ENCODE measurements at places on chromosomes 6 and 20.

DNA sequence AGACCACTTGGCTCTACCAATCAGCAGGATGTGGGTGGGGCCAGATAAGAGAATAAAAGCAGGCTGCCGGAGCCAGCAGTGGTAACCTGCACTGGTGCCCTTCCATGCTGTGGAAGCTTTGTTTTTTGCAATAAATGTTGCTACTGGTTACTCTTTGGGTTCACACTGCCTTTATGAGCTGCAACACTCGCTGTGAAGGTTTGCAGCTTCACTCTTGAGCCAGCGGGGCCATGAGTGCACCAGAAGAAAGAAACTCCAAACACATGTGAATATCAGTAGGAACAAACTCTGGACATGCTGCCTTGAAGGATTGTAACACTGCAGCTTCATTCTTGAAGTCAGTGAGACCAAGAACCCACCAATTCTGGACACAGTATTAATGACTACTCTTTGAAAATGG, 89.9 kb upstream of the MBOAT1 start:
- DNase-seq: no peak

- no peak for DNase-seq
These were observed 80.5 kb upstream of the CNR1 start for GRCh38 chr6:88246654-88247053.

DNA sequence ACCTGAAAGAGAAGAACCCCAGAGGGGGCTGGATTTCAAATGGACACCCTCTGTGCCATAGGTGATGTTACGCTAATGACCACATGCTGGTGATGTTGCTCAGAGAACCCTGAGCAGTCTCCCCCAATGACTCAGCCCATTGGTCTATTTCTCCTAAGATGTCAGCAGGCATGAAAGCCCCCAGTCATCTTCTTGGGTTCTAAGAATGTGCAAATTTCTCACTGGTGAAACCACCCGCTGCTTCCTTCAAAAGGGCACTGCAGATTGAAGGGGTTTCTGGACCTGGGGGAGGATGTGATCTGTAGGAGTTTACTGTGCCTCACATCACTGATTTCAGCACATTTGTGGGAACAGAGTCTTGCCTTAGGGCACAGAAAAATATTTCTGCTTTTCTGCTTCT, 298.4 kb upstream of the MOCS1 start:
- no peak for DNase-seq

GRCh38 chr6:120378582-120379220, 955.6 kb downstream of the TBC1D32 start:
- no peak for DNase-seq

GRCh38 chr20:34624629-34625028, 52.3 kb downstream of the PIGU start:
- DNase-seq: no peak

DNA sequence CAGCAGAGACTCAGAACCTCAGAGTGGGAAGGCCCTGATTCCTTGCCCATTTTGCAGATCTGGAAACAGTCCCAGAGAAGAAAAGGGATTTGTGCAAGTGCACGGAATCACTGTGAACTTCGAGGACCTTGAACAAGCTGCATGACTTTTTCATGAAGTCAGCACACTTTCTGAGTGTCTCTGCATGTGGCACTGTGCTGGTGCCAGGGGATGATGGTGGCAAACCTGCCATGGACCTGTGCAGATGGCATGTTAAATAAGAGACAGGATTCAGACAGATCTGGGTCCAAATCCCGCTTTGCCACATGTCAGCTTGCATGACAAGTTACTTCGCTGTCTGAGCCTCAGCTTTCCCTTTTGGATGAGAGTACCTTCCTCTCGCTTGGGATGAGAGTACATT, 26.8 kb downstream of the ZNF831 start:
- DNase-seq: no peak

- no peak for DNase-seq
These were observed 217.9 kb downstream of the TBX18 start for GRCh38 chr6:84546427-84546914.

- no peak for DNase-seq
These were observed 92.7 kb downstream of the DACT2 start for GRCh38 chr6:168226902-168227318.

GRCh38 chr6:14549304-14549770, 431.8 kb downstream of the CD83 start:
- no peak for DNase-seq

All from activated T-cell treated with anti-CD3 and anti-CD28 coated beads, Interleukin-2, amount 50 U/mL, for 48 hours (primary cell).